ENCODE measurements at places on chromosomes 2 and 18.
A peak's percentile ranks its signal among the peaks of the same experiment; 100 is the strongest.

DNA sequence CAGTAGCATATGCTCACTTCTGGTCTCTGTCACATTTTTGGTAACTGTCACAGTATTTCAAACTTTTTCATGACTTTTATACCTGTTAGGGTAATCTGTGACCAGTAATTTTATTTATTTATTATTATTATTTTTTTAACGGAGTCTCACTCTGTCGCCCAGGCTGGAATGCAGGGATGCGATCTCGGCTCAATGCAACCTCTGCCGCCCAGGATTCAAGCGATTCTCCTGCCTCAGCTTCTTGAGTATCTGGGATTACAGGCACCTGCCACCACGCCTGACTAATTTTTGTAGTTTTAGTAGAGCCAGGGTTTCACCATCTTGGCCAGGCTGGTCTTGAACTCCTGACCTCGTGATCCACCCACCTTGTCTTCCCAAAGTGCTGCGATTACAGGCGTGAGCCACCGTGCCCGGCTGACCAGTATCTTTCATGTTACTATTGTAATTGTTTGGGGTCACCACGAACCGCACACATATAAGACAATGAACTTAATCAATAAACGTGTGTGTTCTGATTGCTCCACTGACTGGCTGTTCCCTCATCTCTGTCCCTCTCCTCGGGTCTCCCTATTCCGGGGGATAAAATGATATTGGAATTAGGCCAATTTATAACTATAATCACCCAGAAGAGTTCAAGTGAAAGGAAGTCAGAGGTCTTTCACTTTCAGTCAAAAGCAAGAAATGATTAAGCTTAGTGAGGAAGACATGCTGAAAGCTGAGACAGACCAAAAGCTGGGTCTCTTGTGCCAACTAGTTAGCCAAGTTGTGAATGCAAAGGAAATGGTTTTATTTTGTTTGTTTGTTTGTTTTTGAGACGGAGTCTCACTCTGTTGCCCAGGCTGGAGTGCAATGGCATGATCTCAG is 22.9 kb downstream of the TGIF1 start:
- DNase-seq, result no peak

GRCh38 chr2:196242131-196242620 is 70.8 kb upstream of the STK17B start:
- peak; percentile 45 for DNase-seq

GRCh38 chr18:36305375-36305774 is 7.9 kb downstream of the FHOD3 start:
- no peak for DNase-seq

DNA sequence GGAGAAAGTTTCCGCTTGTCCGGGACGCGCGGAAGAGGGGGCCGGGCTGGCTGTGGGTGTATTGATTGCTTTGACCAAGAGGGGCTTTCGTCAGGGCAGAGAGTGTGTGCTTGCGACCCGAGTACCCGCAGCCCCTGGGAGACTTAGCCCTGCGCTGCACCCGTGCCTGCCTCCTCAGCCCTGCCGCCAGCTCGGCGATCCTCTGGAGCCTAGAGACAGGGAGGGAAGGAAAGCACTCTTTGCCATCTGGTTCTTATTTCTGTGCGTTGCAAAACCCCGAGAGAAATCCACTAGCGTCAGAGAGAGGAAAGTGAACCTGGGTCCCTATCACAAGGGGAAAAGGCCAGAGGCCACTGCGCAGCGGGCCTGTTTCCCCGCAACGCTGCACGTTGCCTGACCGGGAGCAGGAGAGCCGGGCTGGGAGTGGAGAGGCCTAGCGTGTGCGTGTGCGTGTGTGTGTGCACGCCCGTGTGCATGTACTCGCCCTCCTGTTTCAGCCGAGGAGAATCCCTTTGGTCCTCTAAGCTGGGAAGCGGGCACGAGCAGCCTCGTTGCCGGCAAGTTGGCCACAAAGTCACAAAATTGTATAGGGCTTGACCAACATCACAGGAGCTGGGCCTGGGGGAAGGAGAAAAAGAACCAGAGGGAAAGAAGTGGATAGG is 1.7 kb downstream of the SIX3 start:
- DNase-seq, result no peak

DNA sequence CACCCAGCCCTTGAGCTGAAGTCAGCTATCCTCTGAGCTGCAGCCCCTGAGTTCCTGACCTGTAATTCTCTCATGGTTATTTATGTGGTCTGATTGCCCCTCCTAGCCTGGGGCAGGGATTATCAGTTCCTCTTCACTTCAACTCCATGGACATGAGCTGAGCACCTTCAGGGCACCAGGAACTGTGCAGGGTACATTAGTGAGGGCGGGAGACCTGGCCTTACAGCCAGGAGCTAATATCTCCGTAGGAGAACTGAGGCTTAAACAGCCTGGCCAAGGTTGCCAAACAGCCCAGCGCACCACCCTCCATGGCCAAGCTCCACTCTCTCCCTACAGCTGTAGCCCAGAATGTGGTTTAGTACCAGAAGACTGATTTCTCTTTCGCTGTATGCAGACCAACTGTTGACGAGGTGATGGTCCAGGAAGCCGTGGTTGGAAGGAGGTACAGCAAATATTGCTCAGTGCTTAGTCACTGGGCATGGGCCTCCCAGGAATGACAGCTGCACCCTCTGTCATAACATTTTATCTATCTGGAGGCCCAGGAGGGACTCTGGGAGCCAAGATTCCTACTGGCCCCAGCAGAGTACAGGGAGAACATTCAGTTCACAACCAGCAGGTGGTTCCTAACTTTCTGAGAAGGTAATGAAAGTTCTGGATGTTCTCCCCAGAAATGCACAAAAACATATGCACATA is 228.7 kb upstream of the SIX2 start:
- peak; percentile 81 for DNase-seq

DNA sequence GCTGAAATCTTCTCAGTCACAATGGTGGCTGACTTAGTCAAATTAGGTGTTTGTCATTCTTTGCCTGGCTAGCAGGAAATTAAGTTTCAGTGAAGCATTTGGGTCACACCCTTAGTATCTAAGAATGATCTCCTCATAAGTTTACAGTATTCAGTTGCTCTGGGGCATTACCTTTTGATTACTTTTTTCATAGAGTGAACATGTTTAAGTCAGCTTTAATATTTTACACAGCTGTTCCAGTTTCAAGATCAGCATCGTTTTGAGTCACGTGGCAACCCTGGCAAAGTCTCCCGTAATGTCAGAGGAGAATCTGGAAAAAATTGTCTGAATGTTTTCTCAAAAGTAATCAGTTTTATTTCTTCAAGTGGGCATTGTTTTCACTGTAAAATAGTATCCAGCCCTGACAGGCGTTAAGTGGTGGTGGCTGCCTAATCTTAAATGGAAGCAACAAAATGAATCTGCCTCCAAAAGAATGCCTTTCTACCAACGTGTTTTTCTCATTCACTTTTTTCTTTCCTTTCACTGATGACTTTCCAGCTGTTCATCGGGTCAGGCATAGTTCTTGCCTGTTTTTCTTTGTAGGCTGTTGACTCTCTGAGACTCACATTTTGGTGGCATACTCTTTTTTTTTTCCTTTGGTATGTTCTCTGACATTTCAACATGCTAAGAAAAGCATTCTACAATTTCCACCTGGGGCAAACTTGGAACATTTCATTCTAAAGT is 319.6 kb upstream of the TCF4 start:
- DNase-seq, result no peak

DNA sequence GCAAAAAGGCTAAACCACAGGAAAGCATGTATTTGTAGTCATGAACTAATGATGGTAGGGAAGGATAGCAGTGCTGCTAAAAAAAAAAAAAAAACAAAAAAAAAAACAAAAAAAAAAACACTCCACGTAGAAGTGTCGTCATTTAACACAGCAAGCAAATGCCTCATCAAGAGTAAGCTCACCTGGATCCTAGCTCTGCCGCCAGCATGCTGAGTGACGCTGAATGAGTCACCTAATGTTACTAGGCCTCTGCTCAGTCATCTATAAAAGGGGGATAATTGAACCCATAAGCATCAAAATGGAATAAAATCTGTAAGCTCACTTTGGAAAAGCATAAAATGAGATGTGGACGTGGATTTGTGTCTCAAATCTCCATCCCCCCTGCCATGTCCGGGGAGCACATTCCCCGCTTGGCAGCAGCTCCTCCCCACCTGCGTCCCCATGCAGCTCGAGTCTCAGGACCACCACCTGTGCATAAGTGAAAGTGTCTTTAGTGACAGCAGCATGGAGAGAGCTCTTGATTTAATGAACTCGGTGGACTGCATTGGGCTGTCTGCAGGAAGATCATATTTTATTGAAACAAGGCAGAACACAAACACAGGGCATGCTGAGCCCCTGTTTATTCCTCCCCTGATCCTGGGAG is 427.5 kb downstream of the LRATD1 start:
- DNase-seq, result no peak

DNA sequence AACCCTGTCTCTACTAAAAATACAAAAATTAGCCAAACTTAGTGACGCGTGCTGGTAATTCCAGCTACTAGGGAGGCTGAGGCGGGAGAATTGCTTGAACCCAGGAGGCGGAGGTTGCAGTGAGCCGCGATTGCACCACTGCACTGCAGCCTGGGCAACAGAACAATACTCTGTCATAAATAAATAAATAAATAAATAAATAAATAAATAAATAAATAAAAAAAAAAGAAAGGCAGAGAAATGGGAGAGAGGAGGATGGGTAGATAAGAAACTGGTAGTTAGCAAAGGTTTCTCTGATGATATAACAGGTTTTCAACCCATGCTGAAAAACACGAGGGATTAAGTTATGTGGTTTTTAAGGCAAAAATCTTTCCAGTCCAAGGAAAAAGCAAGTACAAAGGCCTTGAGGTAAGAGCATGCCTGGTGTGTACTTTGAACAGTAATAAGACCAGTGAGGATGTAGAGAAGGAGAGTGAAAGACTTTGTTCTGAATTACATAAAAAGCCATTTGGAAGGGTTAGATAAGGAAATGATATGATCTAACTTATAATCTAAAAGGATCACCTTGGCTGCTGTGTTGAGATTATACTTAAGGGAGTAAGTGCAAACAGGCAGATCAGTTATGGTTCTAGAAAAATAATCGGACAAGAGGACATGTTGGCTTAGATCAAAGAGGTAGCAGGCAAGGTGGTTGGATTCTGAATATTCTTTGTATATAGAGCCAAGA is 159.3 kb downstream of the PTH2R start:
- DNase-seq, result no peak

GRCh38 chr2:106764614-106765013 is 121.4 kb downstream of the ST6GAL2 start:
- no peak for DNase-seq

DNA sequence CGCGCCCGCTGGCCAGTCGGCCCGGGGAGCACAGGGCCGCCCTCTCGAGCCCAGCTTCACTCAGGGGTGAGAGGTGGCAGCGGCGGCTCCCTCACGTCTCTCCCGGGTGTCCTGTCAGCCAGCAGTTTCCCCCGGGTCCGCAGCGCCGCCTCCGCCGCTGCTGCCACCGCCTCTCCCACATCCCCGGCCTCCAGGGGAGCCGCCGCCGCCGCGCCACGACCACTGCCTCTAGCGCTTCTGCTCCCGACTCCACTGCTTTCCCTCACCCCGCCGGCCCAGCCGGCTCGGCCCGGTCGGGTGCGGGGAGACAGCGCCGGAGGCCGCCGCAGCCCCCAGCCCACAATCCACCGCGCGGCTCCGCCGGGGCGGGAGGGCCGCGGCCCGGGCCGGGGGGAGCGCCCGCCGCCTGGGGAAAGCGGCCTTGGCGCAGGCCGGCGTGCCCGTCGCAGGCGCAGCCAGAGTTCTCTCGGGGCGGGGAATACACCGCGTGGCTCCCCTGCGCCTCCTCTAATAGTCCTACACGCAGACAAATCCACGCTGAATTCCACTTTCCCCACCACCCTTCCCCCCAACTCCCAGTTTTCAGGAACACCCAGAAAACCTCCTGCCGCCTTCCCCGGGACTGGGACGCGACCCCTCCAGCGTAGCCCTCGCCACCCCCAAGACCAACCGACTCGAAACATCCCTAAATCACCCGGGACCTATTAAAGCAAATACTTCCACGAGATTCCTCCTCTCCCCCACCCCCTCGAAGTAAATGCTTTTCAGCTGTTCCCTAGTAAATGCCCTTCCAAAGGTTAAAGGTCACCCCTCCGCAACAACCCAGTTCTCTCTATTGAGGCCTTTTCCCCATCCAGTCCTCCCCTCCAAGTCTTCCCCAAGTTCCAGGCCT is at the start of gene VPS54:
TSS of gene VPS54 (minus strand) at position 346 of the 892 bp plus-strand sequence. CDS start 35,429 bp downstream, outside the sequence.
- DNase-seq, result peak; percentile 25

DNA sequence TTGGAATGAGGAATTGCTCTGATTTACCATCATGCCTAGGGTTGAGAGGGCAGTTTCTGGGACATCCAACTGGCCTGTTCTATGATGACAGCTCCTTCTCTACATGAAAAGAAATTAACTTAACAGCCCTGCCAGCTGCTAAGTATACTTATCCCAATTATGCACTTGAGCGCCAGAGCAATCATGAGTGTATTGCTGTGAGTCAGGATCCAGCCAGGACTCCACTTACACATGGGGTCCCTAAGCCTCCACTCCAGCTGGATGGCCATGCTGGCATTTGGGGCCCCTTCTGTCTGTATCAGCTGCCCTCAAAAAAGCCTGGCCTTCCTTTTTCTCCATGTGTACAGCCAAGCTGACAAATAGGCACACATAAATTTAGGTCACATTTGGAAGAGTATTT is 481.9 kb downstream of the TMX3 start:
- DNase-seq, result no peak

GRCh38 chr2:43890855-43891254 is 52.1 kb downstream of the ABCG8 start:
- no peak for DNase-seq

DNA sequence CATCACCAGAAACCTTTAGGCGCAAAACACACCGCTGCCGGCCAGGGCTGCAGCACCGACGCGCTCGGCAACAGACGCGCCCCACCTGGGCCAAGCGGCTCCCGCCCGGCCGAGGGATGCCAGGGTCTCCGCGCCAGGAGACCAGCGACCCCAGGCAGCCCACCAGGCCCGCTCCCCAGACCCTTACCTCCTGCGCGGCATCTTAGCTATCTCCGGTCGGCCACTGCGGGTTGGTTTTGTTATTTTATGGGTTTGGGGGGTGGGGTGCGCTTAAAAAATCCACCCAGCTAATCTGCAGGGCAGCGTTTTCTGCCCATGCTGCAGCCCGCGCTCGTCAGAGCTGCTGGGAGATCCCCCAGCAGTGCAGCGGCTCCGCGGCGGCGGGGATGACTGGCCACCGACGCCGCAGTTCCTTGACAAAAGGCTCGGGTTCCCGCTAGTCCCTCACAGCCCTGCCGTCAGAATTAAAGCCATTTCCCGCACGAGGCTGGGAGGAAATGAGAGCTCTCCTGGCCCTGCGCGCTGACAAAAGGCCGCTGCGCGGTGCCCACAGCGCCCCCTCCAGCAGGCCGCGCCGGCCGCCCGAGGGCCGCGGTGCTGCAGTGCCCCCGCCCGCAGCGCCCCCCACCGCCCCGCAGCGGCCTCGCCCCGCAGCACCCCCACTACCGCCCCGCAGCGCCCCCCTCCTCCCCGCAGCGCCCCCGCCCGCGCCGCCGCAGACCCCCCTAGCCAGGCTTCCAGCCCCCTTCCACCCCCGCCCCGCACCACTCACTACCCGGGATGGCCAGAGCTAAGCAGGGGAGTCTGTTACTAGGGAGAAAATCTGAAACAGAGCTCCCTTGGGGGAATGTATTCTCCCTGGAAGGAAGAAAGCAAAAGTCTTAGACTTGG is at the start of gene ADD2:
TSS of gene ADD2 (minus strand) at position 502 of the 891 bp plus-strand sequence. CDS start 61,792 bp downstream, outside the sequence.
- DNase-seq, result no peak

DNA sequence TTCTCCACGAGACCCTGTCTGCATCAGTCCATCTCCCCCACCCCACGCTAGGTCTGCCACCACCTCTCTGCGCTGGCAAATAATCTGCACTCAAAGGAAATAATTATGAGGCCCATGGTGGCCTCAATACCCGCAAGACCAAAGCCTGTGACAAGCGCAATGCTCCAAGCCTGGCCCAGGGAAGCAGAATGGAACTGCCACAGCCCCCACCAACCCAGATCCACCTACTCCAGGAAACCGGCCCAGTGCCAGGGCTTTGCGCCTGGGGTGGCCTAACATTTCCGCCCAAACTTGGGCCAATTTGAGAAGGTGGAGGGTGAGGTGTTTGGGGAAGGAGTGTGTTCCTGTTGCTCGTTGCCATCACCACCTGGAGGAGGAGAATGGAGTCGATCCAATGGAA is 26.0 kb upstream of the ATOH8 start:
- DNase-seq, result no peak
